D341Med (cell line): ENCODE measurements at places on chromosomes 11 and 22.
A peak's percentile ranks its signal among the peaks of the same experiment; 100 is the strongest.

GRCh38 chr11:106277484-106277883 is 200.0 kb downstream of the AASDHPPT start:
- no peak for DNase-seq

GRCh38 chr22:38230108-38230825 is 28.5 kb downstream of the MAFF start:
- DNase-seq: peak; percentile 73

DNA sequence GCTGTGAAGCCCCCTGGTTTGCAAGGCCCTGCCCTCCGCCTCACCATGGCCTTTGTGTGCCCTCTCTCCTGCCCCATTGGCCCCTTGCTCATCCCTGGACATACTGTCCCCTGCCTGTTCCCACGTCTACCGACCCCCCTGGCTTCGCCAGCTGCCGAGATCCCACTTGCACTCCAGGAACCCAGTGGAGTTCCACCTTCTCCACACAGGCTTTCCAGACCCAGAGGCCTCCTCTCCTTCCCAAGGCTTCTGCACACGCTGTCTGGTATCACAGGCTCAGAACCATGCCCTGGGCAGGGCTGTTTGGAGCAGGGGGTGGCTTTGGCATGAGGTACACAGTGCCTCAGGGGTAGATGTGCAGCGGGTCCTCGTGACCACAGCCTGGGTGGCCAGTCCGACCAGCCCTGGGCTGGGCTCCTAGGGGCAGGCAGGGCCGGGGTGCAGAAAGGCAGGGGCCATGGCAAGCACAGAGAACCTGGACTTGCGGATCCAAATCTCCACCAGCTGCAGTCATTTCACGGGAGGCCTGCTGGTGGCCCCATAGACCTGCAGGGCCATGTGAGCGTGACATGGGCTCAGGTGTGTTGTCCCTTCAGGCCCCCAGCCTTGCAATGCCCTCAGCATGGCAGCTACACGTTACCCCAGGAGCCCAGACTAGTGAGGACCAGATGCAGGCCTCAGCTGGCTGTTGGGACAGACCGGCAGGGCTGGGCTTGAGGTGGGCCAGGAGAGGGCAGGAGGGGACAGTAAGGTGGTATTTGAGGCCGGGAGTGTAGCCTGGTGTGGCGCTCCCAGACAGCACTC is 9.5 kb downstream of the GRK2 start:
- no peak for DNase-seq

DNA sequence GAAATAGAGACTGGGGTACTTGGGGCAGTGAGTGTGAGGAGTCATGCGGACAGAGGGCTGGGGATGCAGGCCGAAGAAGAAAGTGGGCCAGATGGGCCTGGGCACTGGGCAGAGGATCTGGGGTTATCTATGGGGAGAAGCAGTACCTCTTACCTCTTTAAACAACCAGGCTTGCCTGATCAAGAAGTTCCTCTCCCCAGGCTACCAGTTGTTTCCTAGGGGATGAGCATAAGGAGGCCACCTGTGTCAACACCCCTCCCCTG is 98.4 kb upstream of the PITPNB start:
- no peak for DNase-seq

GRCh38 chr11:95716266-95716665 is 73.3 kb downstream of the FAM76B start:
- no peak for DNase-seq

- DNase-seq: peak; percentile 26
Observed at GRCh38 chr22:32281072-32281471, 25.9 kb upstream of the SLC5A4 start.

DNA sequence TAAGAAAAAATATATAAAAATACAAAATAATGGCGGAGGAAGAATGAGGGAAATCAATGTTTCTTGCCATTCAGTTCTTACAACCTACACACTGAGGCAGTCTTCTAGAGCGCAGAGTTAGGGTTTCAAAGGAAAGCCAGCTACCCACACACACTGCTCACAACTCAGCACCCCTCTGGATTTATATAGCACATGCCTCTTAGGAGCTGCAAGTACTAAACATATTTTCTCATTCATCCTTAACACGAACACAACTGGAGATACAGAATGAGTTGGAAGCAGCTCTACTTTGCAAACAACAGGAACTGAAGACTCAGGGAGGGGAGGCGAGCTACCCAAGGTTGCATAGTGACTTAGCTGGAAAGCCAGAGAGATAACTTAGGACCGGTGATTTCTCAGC is 293.8 kb downstream of the CTTN start:
- no peak for DNase-seq

- DNase-seq: no peak
Observed at GRCh38 chr11:109735128-109735527, 313.1 kb downstream of the C11orf87 start.

DNA sequence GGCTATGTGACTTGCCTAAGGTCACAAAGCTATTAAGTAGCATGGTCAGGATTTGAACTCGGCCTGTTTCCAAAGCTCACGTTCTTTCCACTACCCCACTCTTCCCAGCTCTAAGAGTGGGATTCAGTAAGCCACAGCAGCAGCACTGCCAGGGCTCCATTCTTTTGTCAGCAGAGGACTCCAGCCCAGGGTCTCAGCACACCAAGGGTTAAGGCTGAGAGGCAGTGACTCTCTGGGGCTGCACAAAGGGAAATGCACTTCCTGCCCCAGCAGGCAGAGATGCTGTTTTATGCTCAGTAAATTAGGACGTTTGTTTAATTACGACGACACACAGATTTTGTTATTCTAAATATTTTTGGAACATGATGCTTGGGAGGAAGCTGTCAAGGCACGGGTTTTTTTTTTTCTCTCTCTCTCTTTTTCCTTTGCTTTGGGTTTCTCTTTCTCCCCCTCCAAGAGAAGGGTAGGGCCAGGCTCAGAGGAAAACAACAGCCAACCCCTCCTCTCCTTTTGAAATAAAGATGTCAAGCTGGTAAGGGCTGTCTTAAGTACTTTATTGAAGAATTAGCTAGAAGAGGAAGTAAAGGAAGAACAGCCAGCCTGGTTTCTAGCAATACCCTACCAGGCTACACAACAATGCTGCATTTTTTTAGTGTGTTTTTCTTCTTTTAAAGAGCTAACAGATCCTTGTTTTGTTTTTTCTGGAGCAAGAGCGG is 2.8 kb downstream of the MYH9 start:
- no peak for DNase-seq

- no peak for DNase-seq
Observed at GRCh38 chr11:116189408-116190170, 583.2 kb downstream of the BUD13 start.

- no peak for DNase-seq
Observed at GRCh38 chr11:108685419-108686130, 20.7 kb downstream of the DDX10 start.

DNA sequence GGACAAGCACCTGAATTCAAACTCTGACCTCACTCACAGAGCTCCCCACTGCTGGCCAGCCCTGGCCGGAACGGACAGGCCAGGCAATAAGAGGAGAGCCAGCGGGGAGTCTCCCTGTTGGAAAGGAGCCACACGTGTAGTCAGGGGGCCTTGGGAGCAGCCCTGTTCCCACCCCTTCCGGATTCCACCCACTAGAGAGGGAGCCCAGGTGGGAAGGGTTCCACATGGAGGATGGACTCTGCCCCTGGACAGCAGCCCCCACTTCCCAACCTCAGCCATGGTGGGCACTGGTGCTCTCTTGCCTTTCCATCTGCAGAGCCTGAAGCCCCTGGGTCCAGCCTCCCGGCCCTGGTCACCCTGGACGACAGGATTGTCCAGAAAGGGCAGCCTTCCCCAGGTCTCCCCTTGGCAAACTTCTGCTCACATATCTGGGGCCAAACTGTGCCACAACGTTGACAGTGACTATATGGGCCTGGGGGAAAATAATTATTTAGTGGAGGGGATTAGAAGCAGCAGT is 7.5 kb upstream of the APOBEC3A start:
- DNase-seq: no peak

DNA sequence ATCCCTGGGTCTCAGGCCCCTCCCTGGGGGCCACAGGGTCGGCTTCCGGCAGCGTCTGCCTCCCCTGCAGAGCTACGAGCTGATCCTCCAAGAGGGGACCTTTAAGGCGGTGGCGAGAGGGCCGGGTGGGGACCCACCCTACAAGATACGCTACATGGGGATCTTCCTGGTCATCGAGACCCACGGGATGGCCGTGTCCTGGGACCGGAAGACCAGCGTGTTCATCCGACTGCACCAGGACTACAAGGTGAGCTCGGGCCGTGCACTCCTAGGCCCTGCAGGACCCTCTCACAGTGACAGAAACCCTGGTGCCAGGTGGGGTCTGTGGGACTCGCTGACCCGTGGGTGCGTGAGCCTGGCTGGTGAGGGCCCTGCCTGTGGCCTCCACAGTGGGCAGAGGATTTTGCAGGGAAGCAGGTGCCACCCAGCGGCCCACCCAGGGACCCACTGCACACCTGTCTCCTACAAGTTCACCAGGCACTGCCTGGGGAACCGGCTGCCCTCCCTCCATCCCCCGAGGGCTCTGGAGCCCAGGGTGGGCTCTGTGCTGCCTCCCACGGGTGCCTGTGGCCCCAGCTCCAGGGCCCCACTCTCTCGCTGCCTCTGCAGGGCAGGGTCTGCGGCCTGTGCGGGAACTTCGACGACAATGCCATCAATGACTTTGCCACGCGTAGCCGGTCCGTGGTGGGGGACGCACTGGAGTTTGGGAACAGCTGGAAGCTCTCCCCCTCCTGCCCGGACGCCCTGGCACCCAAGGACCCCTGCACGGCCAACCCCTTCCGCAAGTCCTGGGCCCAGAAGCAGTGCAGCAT is 13.7 kb downstream of the MUC5B start:
- DNase-seq: no peak

DNA sequence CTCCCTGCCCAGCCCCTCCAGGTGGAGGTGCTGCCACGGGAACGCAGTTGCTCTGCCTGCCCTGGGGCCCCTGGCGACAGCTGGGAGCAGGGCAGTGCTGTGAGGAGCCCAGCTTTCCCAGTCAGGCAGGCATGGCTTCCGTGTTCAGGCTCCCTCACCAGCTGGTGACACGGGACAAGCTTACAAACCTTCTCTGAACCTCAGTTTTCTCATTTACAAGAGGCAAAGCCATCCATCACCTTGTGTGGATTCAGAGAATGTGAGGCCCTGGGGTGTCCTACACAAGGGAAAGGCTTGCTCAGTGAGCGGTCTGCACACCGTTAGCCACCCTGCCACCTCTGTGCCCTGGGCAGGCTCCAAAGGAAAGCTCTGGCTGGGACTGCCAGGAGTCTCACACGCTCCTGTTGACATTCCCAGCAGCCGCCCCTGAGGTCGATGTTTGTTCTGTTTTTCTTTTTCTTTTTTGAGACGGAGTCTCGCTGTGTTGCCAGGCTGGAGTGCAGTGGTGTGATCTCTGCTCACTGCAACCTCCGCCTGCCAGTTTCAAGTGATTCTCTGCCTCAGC is 23.5 kb downstream of the SUN2 start:
- DNase-seq: no peak

GRCh38 chr11:2290351-2290841 is 11.3 kb downstream of the C11orf21 start:
- DNase-seq: no peak

- no peak for DNase-seq
Observed at GRCh38 chr22:24833881-24834495, 28.0 kb downstream of the SGSM1 start.

GRCh38 chr11:31492320-31492913 is 17.0 kb downstream of the IMMP1L start:
- no peak for DNase-seq

- DNase-seq: no peak
Observed at GRCh38 chr22:35903571-35904335, 124.9 kb downstream of the RBFOX2 start.

DNA sequence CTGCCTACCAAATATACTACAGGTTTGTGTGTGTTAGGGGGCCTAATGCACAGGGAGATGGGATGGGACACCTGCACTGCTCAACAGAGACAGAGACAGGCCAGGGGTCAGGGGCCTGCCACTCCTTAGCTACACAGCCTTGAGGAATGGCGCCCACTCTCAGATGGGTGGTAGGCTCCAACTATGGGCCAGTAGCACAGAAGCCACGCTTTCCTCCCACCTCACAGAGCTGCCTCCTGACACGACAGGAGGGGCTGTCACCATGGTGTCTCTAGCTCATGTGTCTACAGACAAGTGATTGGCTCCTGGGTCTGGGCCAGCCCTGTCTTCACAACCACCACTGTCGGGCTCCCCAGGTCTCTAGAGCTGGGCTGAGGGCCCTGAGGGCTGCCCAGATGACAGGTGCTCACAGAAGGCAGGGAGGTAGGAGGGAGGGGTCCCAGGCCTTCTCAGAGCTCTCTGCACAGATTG is 81.8 kb downstream of the DGCR2 start:
- DNase-seq: peak; percentile 10

- peak; percentile 7 for DNase-seq
Observed at GRCh38 chr11:61980783-61981541, 13.5 kb upstream of the FTH1 start.

DNA sequence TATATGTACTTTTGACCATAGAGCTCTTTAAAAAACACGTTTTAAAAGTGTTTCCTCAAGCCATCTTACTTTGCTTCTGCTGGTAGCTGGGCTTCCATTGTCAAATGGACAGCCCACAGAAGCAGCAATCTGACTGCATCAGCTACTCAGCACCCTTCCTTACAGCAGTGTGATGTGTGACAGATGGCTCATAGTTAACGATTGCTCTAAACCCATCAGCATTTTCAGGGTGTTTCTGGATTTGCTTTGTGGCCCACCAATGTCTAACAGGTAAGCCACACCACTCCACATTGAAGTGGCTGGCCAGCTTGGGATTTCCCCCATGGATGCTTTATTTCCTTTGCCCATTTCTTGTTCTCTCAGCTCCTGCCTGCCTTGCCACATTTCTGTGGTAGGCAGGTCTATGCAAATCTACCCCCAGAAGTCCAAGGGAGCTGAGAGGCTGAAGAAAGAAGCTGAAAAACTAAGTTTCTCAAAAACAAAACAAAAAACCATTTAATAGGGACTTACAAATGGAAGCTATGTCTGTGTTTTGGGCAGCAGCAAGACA is 7.3 kb upstream of the FAR1 start:
- DNase-seq: no peak

DNA sequence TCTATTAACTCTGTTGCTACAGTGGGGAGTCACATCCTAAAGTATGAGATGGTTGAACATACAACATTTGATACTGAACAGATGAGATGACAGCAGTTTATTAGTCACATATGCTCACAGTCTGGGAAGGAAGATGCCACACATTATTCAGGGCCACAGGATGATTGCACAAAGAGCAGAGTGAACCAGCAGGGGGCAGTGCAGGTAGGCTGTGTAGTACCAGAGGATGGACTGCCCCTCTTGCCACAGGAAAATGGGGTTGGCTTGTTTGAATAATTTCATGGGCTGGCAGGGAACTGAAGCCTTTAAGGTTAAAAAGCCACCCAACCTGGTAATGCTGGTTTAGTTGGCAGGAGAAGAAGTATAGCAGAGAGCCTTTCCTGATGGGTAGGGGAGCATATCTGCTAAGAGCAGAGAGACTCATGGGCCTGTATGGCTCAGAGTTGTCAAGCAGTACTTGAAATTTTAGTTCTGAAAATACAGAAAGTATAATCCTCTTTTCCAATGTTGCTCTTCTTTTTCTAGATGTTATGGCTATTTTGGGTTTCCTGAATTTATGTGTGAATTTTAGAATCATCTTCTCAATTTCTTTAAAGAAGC is 180.4 kb upstream of the B3GAT1 start:
- peak; percentile 62 for DNase-seq

- DNase-seq: no peak
Observed at GRCh38 chr22:44743804-44744211, 8.6 kb upstream of the ARHGAP8 start.

GRCh38 chr11:121614636-121615240 is 162.0 kb upstream of the SORL1-AS1 start:
- DNase-seq: no peak

GRCh38 chr11:118620529-118621070 is 13.2 kb downstream of the PHLDB1 start:
- no peak for DNase-seq

- DNase-seq: no peak
Observed at GRCh38 chr11:109150581-109150980, 271.4 kb upstream of the C11orf87 start.
